NCI-H1048 (cell line): ENCODE measurements at places on chromosomes 1 and 21.
A peak's percentile ranks its signal among the peaks of the same experiment; 100 is the strongest.

GRCh38 chr1:200172311-200172710 lies 144.8 kb downstream of the NR5A2 start:
- no peak for DNase-seq

DNA sequence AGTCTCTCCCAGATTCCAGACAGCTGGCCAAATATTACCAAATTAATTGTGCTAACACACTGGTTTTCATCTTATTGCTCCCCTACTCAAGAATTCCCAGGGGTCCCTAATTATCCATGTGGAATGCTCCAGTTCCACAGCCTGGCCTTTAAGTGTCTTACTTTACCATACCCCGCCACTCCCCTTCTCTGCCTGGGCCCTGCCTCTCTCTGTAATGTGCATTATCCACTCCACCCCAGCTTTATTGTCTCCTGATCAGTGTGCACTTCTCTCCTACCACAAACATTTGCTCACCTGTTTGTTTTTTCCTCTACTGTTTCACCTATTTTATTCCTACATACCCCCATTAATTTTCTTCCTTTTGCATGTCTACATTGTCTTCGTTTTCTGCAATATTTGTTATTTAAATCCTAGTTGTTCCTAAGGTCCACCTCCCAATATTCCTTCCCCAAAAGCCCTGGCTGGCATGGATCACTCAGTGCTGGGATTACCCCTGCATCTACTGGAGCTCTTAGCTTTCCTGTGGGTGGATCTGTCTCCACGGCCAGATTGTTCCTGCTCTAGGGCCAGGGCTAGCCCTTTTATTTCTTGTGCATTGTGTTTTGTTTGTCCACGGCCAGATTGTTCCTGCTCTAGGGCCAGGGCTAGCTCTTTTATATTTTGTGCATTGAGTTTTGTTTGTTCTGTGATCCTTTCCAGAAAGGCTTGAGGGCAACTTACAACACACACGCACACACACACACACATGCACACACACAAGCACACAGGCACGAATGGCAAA lies 33.4 kb upstream of the ATP1B1 start:
- DNase-seq: no peak

DNA sequence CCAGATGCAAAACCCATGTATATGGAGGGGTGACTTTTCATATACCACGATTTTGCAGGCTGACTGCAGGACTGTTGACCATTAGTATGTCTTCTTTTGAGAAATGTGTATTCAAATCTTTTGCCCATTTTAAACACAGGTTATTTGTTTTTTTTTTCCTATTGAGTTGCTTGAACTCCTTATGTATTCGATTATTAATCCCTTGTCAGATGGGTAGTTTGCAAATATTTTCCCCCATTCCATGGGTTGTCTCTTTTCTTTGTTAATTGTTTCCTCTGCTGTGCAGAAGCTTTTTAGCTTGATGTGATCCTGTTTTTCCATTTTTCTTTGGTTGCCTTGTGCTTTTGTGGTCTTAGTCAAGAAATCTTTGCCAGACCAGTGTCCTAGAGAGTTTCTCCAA lies 24.6 kb upstream of the KLF17 start:
- DNase-seq: no peak

DNA sequence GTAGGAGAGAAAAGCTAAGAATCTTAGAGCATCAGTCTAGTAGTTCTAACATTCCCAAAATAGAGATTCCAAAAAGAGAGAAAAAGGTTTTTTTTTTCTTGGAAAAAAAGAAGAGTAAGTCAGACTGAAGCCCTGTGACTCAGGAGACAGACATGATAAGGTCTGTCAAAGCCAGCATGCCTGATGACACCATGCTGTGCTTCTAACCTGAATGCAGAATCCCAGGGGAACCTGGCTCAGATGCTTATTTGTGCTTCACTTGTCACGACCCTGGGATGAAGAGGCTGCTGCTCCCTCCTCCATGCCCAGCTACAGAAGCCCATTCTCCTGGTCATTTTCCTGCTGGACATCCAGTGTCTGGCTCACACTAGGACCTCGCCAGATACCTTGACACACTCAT lies 44.3 kb downstream of the ERICH3 start:
- DNase-seq: no peak

- no peak for DNase-seq
These were observed 7.7 kb upstream of the GIPC2 start for GRCh38 chr1:78038071-78038470.

GRCh38 chr21:28138272-28138671 lies 854.4 kb downstream of the LTN1 start:
- no peak for DNase-seq

GRCh38 chr1:2073382-2074230 lies 23.4 kb downstream of the PRKCZ start:
- DNase-seq: no peak

DNA sequence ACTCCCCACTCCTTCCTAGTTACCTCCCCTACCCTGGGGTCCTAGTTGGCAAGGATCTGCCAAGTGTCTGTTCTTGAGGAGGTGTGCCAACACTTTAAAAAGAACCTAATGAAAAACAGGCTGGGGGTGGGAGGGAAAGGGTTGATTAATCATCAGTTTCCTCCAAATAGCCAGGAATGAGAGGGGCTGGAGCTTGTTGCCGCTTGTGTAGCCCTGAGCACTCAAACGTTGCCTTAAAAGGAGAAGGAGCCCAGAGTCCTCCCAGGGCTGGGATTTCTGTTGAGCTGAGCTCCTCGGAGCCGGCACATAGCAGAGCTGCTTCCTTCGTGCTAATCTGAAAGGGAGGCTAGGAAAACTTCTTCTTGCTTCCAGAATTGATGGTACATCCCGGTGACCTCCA lies 15.9 kb downstream of the SHISA4 start:
- no peak for DNase-seq

- no peak for DNase-seq
These were observed 568.2 kb upstream of the ZP4 start for GRCh38 chr1:238458899-238459298.

DNA sequence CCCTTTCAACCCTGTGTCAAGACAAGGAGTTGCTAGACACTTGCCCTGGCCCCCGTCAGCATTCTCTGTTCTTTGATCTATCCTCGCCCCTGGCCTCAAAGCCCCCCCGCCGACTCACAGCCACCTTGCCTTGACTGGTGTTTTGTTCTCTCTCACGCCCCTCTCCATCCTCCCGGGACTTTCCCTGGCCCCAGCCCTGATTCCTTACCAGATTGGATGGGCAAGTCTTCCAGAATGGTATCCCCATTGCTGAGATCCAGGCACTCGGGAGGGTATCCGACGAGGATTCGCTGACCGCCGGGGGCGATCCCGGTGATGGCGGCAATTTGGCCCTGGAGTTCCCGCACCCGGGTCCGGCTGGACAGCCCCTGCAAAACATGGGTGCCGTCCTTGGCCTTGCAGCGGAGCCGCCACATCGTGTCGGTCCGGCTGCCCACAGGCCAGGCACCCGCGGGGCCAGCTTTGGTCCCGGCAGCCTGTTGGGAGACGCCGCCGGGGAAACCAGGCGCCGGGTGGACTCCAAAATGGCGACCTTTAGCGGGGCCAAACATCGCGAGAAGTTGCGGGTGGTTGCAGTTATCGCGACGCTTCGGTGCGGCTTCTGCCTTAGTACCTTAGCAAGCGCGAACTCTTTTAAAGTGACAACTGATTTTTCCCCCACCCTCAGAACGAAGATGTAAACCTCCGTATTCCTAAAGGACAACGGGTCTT lies 373 bp downstream of the YOD1 start:
- DNase-seq: peak; percentile 94

DNA sequence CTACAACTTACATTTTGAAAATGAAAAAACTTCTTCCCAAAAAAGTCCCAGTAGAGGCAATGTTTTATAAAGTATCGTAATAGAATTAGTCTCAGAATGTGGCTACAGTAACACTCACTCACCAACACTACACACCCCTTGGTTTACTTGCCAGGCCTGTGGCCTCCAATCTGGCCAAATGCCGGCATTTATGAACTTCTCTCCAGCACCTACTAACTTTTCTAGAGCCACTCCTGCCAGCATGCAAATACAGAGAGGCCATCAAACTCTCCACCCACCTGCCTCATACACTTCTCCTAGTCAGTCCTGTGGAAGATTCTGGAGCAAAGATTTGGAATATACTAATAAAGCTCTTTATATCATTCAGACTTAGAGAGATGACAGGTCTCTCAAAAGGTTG lies 32.3 kb downstream of the STPG1 start:
- DNase-seq: no peak

DNA sequence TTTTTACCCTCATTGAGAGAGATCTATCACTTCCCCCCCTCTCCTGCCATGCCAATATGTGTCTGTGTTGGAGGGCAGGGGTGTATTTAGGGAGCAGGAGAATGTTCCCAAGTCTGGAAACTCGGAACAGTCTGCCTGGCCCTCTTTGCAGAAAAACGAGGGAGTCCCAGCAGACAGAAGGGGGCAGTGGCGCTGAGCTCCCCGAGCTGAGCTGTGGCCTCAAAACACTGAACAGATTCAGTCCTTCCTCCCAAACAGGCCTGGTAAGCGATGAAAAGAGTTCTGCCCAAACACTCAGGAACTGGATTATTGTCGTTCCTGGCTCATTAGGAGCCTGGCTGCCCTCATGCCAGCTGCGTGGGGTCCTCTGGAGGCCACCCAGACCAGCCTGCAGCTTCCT lies 981 bp downstream of the CLDN14 start:
- no peak for DNase-seq

DNA sequence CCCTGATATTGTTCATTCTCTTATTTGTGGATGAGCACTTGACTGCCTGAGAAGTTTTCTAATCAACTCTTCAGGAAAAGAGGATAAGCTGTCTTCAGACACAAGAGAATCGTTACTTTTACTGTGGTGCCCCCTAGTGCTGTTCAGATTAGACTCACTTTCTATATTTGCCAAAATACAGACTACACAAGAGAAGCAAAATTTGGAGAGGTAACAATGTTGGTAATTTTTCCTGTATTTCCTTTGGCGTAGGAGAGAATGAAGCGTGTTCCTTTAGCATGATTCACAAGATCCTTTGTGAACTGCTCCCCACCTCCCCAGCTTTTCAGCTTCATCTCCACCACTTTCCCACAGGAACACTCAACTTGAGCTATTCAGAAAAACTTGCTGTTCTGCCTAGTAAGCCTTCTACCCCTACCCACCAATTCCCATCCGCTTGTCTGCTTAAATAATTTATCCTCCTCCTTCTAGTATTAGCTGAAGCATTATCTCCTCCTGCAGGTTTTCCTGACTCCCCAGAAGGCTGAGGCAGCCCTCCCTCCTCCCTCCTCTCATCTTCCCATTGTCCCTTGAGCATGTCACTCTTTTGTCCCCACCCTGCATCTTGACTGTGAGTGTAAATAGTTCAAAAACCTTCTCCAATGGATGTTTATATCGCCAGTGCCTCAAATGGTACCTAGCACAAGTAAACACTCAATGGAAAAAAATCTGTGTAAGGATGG lies 4.5 kb downstream of the TNFSF4 start:
- peak; percentile 55 for DNase-seq

DNA sequence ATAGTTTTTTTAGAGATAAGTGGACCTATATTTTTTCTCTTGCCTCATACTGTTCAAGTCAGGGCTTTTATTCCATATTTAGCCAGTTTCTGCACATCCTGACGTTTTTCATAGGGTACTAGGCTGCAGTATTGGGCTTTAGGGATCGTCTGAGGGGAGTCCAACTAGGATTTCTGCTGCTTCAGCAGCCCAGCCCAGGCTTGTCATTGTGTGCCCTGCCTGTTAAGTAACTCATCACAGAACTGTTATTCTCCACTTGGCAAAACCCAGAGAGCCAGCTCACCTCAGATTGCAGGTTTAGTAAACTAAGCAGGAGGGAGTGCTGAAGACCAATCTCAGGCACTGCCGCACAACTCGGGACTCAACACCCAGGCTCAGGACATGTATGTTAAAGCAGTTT lies 2.8 kb downstream of the GALNT2 start:
- no peak for DNase-seq

GRCh38 chr1:172363852-172364251 lies 56.6 kb upstream of the C1orf105 start:
- DNase-seq: no peak

GRCh38 chr1:98794196-98794886 lies 132.8 kb downstream of the SNX7 start:
- DNase-seq: no peak

- no peak for DNase-seq
These were observed 27.0 kb upstream of the PEX10 start for GRCh38 chr1:2439369-2439768.

- no peak for DNase-seq
These were observed 18.9 kb upstream of the OR10J5 start for GRCh38 chr1:159554696-159555095.

GRCh38 chr21:40120940-40121575 lies 253.8 kb downstream of the PCP4 start:
- DNase-seq: no peak

DNA sequence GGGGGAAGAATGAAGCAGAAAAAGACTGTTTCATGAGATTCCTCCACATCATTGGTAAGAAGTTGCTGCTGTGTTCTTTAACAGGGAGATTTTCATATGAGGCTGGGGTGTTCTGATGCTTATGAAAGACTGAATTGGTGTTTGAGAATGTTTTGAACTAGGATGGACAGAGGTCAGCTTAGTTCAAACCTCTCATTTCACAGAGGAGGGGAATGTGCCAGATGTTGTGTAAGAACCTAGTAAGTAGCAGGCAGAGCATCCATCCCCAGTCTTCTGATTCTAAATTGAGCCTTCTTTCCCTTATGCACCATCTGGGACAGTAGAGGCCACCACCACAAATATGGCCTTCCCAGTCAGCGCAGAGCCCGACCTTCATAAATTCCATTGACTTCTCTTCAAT lies 43.7 kb downstream of the SAMD13 start:
- no peak for DNase-seq

DNA sequence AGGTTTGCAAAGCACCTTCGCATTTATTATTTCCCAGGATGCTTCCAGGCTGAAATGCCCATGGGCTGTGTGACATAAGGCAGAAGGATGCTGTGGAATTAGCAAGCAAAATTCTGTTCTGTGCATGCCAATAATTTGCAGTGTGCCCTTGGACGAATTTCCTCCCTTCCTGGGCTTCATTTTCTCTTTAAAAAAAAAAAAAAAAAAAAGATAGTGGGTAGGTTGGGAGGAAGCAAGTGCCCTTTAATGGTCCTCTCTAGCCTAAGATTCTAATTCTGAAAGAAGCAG lies 2.5 kb upstream of the ID3 start:
- no peak for DNase-seq
